HuH-7.5 (cell line): ENCODE measurements at places on chromosomes 11 and 22.

- peak; percentile 14 for DNase-seq
These were observed 110.5 kb downstream of the ATG16L2 start for GRCh38 chr11:72924568-72925190.

- no peak for DNase-seq
These were observed 728.2 kb upstream of the ANO5 start for GRCh38 chr11:21464601-21465193.

DNA sequence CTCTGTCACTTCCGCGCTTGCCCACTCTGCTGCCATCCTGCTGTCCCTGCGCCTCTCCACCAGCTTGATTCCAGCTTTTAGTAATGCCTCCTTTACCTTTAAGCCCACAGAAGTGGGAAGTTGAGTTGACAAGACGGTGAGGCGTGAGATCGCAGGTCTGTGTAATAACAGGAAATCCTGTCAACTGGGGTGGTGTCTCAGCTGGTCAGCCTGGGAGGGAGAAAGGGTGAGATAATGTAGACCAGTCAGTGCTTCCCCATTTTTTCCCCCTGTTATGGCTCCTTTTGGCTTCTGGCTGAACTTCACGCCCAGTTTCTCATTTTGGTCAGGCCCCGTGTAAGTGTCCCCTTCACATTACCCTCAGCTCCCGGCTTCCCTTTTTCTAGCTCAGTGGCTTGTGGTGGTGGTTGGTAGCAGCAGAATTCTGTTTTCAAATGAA, 98.9 kb downstream of the TRAF6 start:
- no peak for DNase-seq

- DNase-seq = no peak
These were observed 50.3 kb downstream of the CDKN1C start for GRCh38 chr11:2835296-2835695.

GRCh38 chr22:49011769-49012648, 815.7 kb downstream of the BRD1 start:
- no peak for DNase-seq
